ENCODE measurements at places on chromosomes 2 and 18.
A peak's percentile ranks its signal among the peaks of the same experiment; 100 is the strongest.

DNA sequence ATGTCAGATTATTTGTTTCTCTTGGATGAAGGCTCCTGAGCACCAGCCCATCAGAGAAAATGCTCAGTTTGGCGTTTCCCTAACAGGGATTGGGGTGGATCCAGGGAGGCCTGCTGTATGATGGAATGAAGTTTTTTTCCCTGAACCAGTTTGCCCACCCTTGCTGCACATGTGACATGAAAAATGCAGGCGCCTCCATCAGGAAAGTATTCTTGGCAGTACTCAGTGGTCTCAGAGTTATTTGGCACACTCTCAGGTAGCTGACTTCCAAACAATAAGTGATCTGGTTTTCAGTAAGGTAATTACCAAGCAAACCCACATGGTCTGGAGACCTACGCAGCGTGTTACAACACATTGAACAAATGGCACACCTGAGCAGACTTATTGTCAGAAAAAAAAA lies 254.9 kb downstream of the PAX3 start:
- DNase-seq, result no peak

DNA sequence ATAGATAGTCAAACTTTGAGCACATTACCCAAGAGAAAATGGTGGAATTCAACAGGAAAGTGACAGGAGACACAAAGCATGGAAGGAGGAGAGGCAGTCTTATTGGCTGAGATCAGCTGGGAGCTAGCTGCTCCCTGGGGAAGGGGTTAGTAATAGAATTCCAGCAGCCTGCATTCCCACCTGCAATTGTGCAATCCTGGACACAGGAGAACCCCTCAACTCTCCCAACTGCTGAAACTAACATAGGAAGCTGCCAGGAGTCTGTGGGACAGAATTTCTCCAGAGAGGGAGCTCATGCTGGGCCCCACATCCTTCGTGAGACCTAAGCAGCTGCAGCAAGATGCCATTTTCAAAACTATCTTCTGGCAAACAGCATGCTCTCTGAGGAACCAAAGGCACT lies 69.8 kb upstream of the ACVR1C start:
- no peak for DNase-seq

DNA sequence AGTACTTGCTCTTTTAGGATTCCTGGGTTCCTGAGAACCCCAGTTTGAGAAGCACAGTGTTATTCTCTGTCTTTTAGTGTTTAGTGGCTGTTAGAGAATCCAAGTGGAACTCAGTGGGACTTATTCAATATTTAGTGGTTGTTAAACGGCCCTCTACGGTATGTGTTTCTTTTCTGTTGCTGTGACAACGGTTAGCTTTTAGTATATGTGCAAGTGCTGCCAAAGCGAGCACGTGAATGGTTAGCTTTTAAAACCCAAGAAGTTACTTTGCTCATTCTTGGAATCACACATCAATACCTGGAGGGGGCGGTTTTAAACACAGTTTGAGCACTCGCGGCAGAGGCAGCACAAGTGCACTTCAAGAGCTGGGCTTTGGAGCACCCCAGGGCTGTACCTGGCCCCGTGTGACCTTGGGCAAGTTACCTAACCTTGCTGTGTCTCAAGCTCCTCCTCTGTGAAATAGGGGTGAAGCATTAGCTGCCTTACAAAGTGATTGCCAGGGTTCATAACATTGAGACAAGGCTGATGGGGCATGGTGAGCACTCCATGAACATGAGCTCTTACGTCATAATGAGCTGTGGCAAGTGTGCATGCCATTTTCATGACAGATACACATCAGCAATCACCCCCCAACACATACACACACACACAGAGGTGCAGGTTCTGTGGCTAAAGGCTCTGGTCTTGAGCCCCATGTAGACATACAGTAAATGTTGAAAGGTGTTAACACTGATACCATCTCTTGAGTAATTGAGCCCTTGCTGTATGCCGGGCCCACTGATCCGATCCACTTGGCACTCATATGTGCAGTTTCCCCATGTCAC lies 234.1 kb downstream of the ALPK2 start:
- DNase-seq, result no peak

GRCh38 chr2:106144621-106145331 lies 49.3 kb downstream of the UXS1 start:
- DNase-seq, result no peak

GRCh38 chr18:9101730-9102507 lies 580 bp upstream of the NDUFV2 start:
- DNase-seq, result peak; percentile 70

- peak; percentile 56 for DNase-seq
Measured at GRCh38 chr2:187299122-187299906, 148.7 kb downstream of the CALCRL start.

GRCh38 chr2:157497638-157498314 lies 53.9 kb upstream of the CYTIP start:
- DNase-seq, result peak; percentile 53

GRCh38 chr2:38474715-38475566 lies 97.9 kb upstream of the ATL2 start:
- no peak for DNase-seq

- no peak for DNase-seq
Measured at GRCh38 chr18:5237083-5237722, 40.1 kb upstream of the AKAIN1 start.

DNA sequence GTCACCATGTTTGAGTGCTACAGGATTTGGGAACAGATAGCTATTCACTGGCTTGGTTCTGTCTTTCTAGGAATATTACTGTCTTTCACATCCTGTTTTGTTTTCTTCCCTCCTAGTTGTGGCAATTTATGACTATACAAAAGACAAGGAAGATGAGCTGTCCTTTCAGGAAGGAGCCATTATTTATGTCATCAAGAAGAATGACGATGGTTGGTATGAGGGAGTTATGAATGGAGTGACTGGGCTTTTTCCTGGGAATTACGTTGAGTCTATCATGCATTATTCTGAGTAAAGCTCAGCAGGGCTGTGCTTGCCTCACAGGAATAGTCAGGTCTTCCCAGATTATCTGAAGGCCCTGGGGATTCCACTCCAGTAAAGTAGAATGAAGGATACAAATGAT lies 98.9 kb downstream of the ABI2 start:
- DNase-seq, result no peak

DNA sequence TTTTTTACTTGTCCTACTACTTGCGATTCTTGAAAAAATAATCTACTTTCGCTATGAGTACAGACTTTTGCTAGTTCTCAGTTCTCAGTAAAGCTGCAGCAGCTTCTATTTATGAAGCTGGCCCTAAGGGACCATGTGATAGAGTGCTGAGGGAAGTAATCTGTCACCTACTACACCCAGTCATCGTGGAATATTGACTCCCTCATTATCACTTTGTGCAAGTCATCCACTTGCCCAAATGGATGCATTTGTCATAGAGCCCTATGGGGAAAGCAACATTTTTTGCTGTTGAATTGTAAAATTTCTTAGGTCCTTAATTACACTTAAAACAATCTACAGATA lies 1919.8 kb downstream of the SUCLG1 start:
- no peak for DNase-seq

DNA sequence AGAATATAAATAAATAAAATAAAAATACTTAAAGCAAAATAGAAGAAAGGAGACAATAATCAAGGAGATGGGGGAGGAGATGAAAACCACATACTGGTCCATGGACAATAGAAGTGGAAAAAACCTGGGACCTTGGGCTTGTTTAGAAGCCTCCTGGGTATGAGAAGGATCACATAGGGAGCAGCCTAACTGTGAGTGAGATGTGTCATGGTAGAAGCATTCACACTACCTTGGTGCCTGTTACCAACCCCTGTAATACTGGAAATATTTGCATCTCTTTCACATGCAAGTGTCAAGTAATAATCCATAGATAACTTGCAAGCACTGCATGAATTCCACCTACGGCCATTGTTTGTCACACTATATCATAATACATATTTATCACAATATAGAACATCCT lies 23.2 kb upstream of the RNF103 start:
- no peak for DNase-seq

DNA sequence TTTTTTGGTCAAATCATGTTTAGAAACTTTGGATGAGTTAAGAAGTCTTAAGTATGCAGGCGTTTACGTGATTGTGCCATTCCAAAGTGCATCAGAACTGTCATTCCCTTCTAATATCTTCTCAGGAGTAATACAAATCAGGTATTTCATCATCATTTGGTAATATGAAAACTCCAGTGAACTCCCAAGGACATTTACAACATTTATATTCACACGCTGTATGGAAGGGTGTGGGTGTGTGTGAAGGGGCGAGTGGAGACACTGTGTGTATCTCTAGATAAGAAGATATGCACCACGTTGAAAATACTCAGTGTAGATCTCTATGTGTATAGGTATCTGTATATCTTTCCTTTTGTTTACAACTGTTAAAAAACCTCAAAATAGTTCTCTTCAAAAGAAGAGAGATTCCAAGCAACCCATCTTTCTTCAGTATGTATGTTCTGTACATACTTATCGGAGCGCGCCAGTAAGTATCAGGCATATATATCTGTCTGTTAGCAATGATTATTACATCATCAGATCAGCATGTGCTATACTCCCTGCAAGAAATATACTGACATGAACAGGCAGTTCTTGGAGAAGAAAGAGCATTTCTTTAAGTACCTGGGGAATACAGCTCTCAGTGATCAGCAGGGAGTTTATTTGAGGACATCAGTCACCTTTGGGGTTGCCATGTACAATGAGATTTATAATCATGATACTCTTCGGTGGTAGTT lies 29.3 kb downstream of the COX7A2L start:
- no peak for DNase-seq

GRCh38 chr18:62538881-62539280 lies 16.1 kb downstream of the ZCCHC2 start:
- DNase-seq, result no peak

- no peak for DNase-seq
Measured at GRCh38 chr2:69102041-69102593, 89.1 kb downstream of the ANTXR1 start.
